ENCODE measurements at places on chromosomes 2 and 18.

- DNase-seq, result peak; percentile 24
Measured at GRCh38 chr2:223846515-223846914, 9.1 kb upstream of the AP1S3 start.

GRCh38 chr2:61262699-61263098, 100.7 kb downstream of the C2orf74 start:
- DNase-seq, result no peak

GRCh38 chr2:199118673-199119112, 339.0 kb downstream of the SATB2 start:
- DNase-seq, result no peak

- DNase-seq, result peak; percentile 67
Measured at GRCh38 chr18:62586151-62586774, 63.4 kb downstream of the ZCCHC2 start.

GRCh38 chr2:147006736-147007141, 838.1 kb upstream of the ACVR2A start:
- DNase-seq, result no peak

- no peak for DNase-seq
Measured at GRCh38 chr18:76633588-76634269, 138.7 kb upstream of the ZNF516 start.

DNA sequence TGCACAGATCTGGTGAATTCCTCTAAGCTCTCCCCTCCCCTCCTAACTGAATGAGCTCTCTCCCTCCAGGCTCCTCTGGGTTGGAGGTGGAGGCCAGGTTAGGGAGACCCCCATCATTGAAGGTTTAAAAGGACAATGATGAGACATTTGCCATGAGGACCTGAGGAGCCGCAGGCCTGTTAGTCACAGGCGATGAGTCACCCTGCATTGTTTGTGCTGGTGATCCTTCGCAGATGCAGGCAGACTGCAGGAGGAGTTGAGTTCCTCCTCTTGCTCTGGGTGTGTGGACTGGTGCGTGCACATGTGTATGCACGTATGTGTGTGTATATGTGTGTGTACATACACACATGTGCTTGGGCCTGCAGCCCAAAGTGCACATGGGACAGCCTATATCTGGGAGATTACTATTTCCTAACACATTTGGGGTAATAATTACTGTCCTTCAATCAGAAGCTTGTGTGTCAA, 42.0 kb downstream of the MCFD2 start:
- peak; percentile 94 for DNase-seq

All from HTR-8/SVneo (cell line).